Muscle of arm (tissue), 14 donors: ENCODE measurements at places on chromosomes 2 and 18. TPM values are rescaled to one million over a fixed set of nuclear protein-coding genes. Genes with fewer than 3 reads are reported as not detected.

The DLX1 gene
- 0.16 TPM for polyA plus RNA-seq

- no peak for DNase-seq
Observed at GRCh38 chr2:12624384-12624783, 92.4 kb upstream of the TRIB2 start.

- DNase-seq = no peak
Observed at GRCh38 chr2:210727549-210727948, 171.2 kb downstream of the CPS1 start.

The LIMS3 gene
- polyA plus RNA-seq = 6.1 TPM

DNA sequence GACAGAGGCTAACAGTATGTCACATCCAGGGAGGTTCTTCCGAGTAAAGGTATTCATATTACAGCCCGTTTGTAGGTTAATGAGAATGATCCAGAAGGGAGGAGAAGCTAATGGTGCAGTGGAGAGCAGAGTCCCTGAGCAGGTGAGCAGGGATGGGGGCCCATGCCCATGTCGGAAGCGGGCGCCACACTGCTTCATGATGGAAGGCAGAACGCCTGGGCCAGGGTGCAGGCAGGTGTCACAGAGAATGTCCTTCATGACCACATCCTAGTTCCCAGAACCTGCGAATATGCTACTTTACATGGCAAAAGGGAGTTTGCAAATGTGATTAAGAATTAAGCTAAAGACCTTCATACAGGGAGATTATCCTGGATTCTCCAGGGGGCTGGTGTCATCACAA lies 4.0 kb downstream of the HES6 start:
- DNase-seq = no peak

DNA sequence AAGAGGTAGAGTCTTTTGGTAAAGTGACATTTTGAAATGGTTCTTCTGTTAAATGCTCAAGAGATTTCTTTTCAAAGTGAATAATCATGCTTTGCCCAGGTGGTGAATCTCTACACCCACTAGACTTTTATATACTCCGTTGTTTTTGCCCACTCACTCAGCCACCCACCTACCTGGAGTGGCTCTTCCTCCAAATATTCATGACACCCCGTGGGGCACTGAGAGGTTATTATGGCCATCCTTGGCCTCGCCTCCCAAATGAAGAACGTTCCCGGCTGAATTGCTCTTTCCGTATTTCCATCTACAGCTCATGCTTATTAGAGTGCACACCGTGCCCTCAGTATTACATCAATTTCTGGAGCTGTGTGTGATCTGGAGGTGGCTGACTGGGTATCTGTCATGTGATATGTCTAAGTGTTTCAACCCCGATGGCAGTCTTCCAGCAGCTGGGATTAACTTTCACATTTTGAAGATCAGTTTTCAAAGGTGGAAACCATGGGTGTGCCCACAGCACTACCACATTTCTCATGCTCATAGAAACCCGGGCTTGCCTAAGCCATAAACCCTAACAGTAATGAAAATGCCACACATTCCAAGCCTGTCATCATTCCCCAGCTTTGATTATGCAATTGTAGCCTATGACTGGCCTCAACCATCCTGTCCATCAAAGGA lies 406.6 kb upstream of the MMADHC start:
- DNase-seq = no peak

DNA sequence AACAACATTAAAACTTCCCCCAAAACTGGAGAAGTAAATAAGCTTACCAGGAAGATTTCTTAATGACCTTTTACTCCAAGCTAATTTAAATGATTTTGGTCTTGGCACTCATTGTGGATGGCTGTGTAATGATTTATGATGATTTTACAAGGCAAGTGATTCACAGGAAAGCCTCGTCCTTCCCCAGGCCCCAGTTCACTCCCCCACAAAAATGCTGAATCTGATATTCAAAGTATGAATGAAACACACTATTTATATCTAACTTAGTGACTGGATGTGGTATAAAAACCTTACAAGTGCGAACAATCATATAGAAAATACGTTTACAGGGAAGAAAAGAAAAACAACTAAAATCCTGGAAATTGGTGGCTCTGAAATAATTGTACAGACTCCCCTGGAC lies 49.8 kb downstream of the ZNF516 start:
- no peak for DNase-seq

DNA sequence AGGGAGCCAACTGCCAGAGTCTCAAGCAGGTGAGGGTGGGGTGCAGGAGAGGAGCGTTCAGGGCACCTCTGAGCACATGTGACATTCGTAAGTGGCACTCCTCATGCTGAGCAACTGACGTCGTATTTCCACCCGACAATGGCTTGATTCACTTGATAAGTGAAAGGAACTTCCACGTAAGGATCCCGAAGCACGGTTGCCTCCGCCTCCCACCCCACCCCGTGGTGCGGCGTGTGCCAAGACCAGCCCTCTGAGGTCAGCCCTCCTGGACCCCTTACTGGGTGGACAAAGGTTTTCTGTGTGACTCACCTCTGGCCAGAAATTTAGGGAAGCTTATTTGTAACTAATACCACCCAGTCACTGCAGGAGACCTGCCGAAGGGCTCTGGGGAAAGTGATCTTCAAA lies 59.9 kb downstream of the AGAP1 start:
- DNase-seq = no peak

The GPR75 gene
- 1.8 TPM for polyA plus RNA-seq

The DYNAP gene
- not detected for polyA plus RNA-seq

DNA sequence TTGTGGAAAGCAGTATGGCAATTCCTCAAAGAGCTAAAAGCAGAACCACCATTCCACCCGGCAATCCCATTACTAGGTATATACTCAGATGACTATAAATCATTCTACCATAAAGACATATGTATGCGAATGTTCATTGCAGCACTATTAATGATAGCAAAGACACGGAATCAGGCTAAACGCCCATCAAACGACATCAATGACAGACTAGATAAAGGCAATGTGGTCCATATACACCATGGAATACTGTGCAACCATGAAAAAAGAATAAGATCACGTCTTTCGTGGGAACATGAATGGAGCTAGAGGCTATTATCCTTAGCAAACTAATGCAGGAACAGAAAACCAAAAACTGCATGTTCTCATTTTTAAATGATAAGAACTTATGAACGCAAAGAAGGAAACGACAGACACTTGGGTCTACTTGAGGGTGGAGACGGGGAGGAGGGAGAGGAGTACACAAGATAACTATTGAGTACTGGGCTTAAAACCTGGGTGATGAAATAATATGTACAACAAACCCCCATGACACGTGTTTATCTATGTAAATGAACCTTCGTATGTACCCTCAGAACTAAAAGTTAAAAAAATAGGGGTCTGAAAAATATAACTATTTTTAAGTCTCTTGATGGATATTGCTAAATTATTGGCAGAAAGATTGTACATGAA lies 32.0 kb upstream of the CYTIP start:
- DNase-seq = no peak

The PKDCC gene
- polyA plus RNA-seq = 205 TPM

DNA sequence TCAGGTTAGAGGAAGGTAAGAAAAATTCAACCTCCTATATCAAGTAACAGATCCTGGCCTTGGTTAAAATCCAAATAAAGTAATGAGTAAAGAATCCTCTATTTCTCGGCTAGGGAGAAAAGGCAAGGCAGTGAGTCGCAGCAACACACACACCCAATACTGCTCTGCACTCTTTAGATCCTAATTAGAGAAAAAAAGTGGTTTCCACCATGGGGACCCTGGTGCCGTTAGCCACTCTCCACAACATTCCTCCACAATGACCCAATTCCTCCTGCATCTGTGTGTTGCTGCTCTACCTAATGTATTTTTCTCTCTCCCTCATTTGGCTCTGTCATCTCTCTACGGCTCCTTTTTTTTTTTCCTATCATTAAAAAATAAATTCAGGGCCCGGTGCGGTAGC lies 462.7 kb downstream of the METTL4 start:
- peak; percentile 19 for DNase-seq

The OST4 gene
- 232 TPM for polyA plus RNA-seq
